ENCODE measurements at places on chromosomes 5 and 9.

DNA sequence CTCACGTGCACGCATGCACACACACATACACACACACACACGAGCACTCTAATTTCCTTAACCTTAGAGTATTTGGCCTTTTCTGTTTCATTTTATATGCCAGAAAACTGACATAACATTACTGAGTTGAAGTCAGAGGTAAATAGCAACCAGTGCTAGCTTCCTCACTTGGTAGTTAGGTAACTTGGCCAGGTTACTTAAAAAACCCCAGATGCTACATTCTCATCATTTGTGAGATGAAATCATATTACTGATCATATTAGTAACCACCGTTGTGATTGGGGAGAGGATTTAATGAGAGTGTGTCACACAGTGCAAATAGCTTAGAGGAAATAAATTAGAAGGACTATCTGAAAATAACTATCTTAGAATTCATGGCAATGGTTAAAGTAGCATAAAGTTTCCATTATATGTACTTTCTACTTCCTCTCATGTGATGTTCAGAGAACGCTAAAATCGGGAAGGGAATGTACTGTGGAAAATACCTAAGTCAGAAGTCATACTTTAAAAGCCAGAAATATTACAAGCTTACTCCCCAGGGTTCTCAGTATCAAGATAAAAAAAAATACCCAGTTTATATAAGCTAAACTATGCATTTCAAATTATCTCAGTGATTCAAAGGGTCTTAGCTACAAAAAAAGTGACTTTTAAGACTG lies 120.5 kb downstream of the TUSC1 start:
- DNase-seq: no peak

DNA sequence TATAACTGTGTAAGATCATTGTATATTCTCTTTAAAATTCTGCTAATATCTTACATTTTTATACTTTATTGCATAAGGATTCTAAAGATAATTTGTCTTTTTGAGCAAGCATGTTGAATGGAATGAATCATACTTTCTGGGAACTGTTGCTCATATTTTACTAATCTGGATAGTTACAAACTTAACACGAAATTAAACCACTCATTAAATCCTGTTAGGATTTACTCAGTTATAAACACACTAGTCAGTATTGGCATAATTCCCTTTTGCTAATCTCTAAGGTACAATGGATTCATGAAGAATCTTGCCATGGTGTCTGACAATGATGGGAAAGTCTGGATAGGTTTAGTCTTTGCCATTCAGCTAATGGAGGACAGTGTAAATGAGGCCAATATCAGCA lies 338.1 kb upstream of the SMC2 start:
- no peak for DNase-seq

GRCh38 chr5:154701181-154701580 lies 54.0 kb upstream of the LARP1 start:
- DNase-seq: no peak

DNA sequence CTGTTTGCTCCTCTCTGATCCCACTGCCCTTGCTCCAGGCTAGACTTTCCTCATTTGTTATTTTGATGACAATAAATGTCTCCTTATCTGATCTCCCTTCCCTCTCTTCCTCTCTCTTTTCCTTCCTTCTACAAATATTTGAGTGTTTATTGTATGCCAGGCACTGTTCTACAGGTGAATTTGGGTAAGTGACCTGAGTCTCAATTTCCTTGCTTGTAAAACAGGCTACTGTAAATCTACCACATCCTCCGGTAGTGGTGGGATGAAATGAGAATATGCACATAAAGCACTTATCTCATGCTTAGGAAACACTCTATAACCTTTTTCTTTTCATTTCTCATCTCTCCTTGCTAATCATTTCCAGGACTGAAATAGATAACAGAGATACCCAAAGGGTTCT lies 86.4 kb downstream of the HMHB1 start:
- no peak for DNase-seq

DNA sequence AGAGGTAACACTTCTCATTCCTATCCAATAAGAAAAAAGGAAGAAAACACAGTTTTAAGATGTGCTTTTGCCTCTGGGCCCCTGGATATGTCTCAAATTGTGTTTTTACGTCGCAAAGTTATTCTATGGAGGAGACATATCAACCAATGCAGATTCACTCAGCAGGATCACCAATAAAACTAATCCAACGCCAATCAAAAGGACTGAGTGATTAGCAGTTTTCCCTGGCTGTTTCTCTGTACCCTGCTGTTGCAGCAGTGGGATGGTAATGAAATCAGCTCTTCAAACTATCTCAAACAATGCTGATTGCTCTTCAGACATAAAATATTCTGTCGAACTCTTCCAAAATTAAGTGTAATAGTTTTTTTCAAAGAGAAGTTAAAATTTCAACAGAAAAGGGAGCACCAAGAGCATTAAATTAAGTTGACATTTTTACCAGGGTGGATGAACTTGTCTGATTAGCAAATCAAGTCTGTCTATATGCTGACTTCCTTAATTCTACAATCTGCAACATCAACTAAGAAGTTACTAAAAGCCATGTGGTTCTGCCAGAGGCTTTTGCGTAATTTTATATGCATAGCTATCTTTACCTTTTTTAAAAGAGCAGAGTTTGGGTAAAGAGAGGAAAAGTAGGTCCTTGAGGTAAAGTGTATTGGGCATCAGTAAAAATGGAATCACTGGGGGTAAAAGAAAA lies 9.7 kb upstream of the HK3 start:
- no peak for DNase-seq

- peak; percentile 19 for DNase-seq
Measured at GRCh38 chr9:32378993-32379729, 5.3 kb upstream of the ACO1 start.

DNA sequence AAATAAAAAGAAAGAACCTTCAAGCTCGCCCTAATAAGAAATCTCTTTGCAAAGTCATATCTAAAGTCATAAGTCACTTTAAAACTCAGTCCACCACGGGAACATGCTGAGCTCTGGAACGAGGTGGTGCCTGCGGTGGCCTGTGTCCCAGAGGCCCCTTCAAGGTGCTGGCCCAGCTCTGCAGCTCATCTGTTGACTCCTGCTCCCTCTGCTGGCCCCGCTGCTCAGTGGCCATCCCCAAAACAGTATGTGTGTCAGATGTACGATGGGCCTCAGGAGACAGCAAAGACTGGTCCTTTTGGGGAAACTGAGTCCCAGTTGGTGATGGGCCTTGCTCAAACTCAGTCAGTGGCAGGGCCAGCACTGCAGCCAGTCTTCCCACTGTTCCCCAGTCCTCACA lies 22.8 kb upstream of the FOXB2 start:
- peak; percentile 41 for DNase-seq

GRCh38 chr9:88527618-88528017 lies 7.4 kb upstream of the NXNL2 start:
- no peak for DNase-seq

DNA sequence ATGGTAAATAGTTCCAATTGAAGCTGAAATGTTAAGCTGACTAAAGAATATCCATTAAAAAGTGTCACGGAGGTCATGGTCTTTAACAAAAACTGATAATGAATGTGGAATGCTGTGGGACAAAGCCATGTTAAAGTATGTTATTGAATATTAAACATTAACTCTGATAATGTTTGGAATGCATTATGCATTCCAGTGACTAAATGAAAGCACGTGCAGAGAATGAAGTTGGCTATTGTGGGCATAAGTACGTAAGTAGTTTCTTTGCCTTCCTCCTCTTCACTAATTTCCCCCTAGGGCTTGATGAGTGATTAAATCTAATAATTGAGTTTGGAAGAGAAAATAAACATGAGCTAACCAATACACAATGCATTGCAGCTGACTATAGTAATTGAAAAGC lies 640.4 kb upstream of the CDH10 start:
- no peak for DNase-seq

DNA sequence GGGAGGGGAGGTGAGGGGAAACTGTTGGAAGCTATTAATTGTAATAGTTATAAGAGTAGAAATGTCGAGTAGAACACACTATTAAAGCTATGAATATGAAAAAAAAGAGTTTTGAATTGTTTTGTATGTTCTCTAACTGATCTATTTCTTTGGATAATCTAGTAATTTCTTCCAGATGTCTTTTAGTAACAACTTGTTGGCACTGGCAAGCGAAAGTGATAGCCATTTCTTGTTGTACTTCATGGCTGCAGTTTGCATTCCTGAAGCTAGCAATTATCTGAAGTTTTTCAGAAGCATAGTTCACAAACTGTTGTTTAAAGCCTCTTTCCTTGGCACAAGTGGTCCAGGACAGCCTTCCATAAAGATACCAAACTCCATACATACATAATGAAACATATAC lies 49.4 kb upstream of the SPATA31C2 start:
- DNase-seq: no peak

Measured in left colon (tissue), 2 donors.